NK-92 treated with Interleukin-12 subunit alpha and Interleukin-12 subunit beta, amount 100 ng/mL, for 24 hours (cell line): ENCODE measurements at places on chromosomes 12 and 14.

DNA sequence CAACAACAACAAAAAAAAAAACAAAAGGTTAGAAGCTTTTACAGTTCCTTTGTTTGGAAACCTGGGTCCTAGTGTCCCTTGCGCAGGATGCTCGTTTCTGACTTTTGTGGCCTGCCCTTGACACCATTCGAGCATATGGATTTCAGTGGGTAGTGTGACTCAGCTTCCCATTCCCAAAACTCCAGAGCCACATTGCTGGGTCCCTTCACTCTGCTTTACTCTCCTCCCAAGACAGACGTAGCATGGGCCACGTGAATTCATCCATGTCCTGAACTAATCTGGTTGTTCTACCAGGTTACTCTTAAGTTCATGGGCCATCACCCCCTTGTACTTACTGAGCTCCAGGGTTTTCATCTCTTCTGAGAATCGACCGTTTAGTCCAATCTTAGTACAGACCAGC lies 68.0 kb upstream of the MAX start:
- no peak for DNase-seq

GRCh38 chr14:63956326-63956725 lies 103.5 kb downstream of the SYNE2 start:
- no peak for DNase-seq

GRCh38 chr12:64450057-64450640 lies 1.8 kb upstream of the TBK1 start:
- DNase-seq, result no peak

GRCh38 chr14:93946541-93947090 lies 19.5 kb downstream of the FAM181A start:
- DNase-seq, result no peak

DNA sequence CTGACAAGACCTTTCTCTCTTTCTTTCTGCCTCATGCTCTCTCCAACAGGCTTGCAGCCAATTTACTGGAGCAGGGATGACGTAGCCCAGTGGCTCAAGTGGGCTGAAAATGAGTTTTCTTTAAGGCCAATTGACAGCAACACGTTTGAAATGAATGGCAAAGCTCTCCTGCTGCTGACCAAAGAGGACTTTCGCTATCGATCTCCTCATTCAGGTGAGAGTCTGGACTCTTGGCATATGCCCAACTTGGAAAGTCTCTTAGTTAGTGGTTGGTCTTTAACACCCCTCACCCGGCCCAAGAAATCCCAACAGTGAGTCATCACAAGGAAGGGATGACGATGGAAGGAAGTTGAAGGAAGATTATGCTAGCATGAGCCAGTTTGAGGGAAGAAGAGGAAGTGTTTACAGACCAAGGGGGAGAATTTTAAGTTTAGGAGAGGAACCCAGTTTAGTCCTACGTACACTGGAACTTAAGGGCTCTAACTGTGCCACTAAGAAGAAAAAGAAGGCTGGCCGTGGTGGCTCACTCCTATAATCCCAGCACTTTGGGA lies 189.7 kb downstream of the ETV6 start:
- DNase-seq, result no peak

DNA sequence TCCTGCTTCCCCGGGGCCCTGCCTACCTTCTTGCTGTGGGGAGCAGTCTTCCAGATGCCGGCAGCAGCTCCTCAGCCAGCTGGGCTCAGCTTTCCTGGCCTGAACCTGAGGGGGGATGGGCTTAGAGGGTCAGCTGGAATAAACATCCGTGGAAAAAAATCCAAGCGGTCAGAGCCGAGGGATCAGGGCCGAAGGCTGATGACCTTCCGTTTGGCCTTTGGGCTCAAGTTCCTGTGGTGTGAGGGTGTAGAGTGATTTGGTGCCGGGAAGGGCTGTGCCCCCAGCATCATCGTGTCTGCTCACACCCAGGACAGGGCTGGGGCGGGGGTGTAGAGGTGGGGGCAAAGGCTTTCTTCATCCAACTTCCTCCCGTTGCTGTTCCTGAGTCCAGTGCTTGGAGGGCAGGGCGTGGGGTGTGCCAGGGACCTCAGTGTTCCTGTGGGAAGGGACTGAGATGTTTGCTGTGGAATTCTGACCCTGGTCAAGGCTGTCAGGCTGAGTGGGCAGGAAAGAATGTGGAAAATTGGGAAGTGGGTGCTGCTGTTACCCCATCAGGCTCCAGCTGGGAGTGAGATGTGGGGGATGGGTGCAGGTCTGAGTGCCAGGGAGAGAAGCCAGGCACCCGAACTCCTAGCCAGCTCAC lies 2.6 kb downstream of the SMIM41 start:
- DNase-seq, result no peak

DNA sequence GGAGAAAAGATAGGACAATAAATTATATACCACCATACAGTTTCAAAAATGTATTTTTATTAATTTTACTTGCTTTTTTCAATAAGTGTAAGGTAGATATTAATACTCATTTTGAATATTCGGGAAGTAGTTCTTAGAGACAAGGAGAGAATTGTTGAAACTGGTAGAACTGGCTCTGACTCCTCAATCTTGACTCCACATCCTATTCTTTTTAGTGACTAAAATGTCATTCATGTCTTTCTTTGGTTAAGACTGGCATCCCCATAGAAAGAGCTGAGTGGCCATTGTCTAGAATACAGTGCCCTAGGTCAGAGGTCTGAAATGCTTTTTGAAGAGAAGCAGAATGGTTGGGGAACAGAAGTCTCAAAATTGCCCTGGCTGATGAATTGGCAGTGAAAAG lies 177.6 kb upstream of the LRIG3 start:
- no peak for DNase-seq

DNA sequence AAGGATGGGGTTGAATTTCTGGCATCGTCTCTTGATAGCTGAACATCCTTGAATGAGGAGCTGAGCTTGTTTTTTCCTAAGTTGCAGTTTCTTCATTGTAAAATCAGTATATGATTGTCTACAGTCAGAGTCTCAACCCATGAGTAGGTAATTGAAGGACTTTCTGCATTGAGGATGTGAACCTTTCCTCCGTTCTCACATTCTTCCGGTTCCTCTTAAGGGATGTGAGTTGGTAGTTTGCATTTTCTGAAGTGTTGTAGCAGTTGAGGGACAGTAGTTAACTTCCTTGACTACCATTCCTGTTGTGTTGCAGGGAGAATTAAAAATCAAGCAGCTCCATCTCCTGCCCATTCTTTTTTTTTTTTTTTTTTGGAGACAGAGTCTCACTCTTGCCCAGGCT lies 19.1 kb downstream of the TPCN1 start:
- no peak for DNase-seq

DNA sequence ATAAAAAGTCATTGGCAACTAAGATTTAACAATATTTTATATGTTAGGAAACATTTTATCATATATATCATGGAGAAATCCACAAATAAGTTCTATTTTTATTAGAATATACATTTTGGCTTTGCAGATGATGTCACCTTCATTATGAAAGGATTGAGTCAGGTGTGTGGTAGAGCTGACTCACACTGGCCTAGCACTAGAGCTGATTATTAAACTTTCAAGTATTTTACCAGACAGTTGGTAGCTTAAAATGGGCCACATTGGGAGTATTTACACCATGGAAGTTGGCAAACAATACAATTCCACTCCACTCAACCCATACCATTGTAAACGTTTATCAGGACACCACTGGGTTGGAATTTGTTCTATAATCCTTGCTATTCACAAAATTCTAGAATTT lies 1036.6 kb downstream of the TRHDE start:
- no peak for DNase-seq

DNA sequence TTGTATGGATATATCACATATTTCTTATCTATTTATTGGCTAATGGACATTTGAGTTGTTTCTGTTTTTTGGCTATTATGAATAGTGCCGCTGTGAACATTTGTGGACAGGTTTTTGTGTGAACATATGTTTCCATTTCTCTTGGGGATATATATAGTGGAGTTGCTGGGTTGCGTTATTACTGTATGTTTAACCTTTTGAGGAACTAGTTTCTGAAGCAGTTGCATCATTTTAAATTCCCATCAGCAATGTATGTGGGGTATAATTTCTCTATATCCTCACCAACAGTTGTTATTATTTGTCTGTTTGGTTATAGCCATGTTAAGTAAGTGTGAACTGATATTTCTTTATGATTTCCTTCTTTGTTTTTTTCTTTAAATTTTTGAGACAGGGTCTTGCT lies 10.7 kb downstream of the TCTN2 start:
- DNase-seq, result no peak

GRCh38 chr12:126676434-126676833 lies 1590.5 kb upstream of the TMEM132C start:
- DNase-seq, result no peak

- no peak for DNase-seq
Observed at GRCh38 chr14:95928751-95929150, 52.1 kb downstream of the TUNAR start.

DNA sequence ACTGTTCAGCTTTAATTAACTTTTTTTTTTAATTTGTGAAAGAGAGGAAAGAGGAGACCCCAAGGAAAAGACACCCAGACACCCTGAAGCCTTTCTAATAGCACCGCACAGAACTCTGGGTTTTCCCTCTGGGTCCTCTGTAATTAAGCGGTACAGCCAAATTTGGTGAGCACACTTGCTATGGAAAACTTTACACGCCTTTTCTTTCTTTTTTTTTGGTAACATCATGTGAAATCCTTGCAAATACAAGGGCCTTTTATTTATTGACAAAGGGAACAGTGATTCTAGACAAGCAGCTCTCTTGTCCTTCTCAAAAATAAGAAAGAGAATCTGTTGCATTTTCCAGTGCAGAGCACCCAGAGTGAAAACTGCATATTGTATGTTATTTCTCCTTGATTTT lies 44.4 kb upstream of the CPM start:
- no peak for DNase-seq

GRCh38 chr14:32590157-32590556 lies 261.1 kb downstream of the AKAP6 start:
- no peak for DNase-seq

- no peak for DNase-seq
Observed at GRCh38 chr14:74979029-74979428, 23.6 kb upstream of the PGF start.
